ENCODE measurements at places on chromosomes 16 and 17.

DNA sequence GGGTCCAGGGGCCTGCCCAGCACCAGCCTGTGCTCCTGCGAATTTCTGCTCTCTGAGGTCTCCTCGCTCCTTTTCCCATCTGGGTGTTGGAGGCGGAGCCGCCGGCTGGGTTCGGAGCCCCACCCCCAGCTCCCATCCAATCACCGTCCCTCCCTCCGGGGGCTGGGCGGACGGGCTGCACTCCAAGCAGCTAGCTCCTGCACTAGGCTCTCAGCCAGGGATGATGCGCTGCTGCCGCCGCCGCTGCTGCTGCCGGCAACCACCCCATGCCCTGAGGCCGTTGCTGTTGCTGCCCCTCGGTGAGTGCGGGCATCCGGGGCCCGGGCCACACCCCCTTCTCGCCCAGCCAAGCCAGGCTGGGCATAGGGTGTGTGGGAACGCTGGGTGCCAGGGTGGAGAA lies at the start of gene NRN1L:
Gene NRN1L, plus strand, starts transcription at position 202 of the 400 bp plus-strand sequence. Its CDS starts 19 bp downstream, at position 221.
- no peak for DNase-seq

DNA sequence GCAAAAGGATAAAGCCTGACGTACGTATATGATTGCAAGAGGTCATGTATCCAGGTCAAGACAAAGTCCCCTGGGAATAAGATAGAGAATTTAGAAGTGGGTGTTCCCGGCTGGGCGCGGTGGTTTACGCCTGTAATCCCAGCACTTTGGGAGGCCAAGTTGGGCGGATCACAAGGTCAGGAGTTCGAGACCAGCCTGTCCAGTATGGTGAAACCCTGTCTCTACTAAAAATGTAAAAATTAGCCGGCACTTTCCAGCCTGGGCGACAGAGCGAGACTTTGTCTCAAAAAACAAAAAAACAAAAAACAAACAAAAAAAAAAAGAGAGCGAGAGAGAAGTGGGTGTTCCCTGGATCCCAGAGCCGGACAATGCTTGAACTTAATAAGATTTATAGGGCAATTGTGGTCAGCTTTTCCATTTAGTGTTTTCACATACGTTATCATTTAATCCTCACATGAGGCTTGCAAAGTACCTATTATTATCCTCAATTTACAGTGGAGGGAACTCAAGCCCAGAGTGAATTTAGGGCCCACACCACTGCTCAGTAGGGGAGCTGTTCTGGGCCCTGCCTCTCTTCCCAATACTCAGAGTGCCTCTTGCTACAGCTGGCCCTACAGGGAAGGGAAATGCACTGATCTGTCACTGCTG lies 481 bp upstream of the GLTPD2 start:
- DNase-seq, result no peak

DNA sequence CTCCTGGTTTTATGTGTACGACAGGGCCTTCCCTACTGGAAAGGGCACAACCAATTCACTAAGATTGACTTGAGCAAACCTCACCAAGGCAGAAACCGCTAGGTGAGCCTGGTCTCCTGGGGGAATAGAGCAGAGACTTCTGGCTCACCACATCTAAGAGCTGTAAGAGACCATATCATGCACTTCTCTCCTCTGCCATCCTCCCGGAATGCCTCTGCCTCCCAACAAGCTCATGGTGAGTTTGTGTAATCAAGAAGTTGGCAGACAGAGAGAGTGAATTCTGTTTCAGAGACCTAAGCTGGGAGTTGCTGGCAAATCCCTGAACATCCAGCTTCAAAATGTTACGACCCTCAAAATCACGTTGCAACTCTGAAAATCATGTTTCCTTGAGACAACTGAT lies 154.8 kb downstream of the SLC39A11 start:
- no peak for DNase-seq

GRCh38 chr17:75036643-75037268 lies 10.0 kb downstream of the ATP5PD start:
- DNase-seq, result peak; percentile 64

GRCh38 chr16:53055541-53056391 lies 975 bp downstream of the CHD9 start:
- DNase-seq, result peak; percentile 45
